ENCODE measurements at places on chromosomes 4 and X. TPM values are rescaled to one million over a fixed set of nuclear protein-coding genes. Genes with fewer than 3 reads are reported as not detected.

The ARR3 gene
- not detected for total RNA-seq

The KLB gene
- total RNA-seq = 0.07 TPM

GRCh38 chr4:65050786-65051185 is 619.5 kb downstream of the EPHA5 start:
- no peaks in the 10 kb centered on the region for H3K36me3 ChIP-seq
- H3K27ac ChIP-seq = no peak overlapping the region
- H3K4me1 ChIP-seq = no peaks in the 10 kb centered on the region

GRCh38 chr4:153758136-153758535 is 1.7 kb downstream of the RNF175 start:
- H3K4me1 ChIP-seq = peaks cover 3% of the 10 kb centered on the region
- H3K4me3 ChIP-seq = no peak overlapping the region
- no peak overlapping the region for H3K27ac ChIP-seq
- H3K36me3 ChIP-seq = no peaks in the 10 kb centered on the region
- peaks cover 40% of the 10 kb centered on the region for H3K27me3 ChIP-seq

GRCh38 chr4:152029631-152030030 is 268.8 kb upstream of the GATB start:
- no peak overlapping the region for H3K4me3 ChIP-seq
- peak; percentile 7 for DNase-seq
- peaks cover 10% of the 10 kb centered on the region for H3K27me3 ChIP-seq
- no peaks in the 10 kb centered on the region for H3K4me1 ChIP-seq
- H3K36me3 ChIP-seq = no peaks in the 10 kb centered on the region

GRCh38 chr4:153448003-153448731 is 18.0 kb upstream of the TMEM131L start:
- H3K27me3 ChIP-seq = no peaks in the 10 kb centered on the region
- no peak overlapping the region for H3K27ac ChIP-seq
- H3K4me3 ChIP-seq = no peak overlapping the region
- H3K36me3 ChIP-seq = no peaks in the 10 kb centered on the region
- no peak for DNase-seq
- H3K4me1 ChIP-seq = peaks cover 5% of the 10 kb centered on the region

GRCh38 chrX:29841750-29842149 is 373.6 kb upstream of the MAGEB2 start:
- no peaks in the 10 kb centered on the region for H3K27me3 ChIP-seq
- H3K27ac ChIP-seq = no peak overlapping the region
- no peak for DNase-seq
- no peaks in the 10 kb centered on the region for H3K36me3 ChIP-seq
- H3K4me3 ChIP-seq = no peak overlapping the region

DNA sequence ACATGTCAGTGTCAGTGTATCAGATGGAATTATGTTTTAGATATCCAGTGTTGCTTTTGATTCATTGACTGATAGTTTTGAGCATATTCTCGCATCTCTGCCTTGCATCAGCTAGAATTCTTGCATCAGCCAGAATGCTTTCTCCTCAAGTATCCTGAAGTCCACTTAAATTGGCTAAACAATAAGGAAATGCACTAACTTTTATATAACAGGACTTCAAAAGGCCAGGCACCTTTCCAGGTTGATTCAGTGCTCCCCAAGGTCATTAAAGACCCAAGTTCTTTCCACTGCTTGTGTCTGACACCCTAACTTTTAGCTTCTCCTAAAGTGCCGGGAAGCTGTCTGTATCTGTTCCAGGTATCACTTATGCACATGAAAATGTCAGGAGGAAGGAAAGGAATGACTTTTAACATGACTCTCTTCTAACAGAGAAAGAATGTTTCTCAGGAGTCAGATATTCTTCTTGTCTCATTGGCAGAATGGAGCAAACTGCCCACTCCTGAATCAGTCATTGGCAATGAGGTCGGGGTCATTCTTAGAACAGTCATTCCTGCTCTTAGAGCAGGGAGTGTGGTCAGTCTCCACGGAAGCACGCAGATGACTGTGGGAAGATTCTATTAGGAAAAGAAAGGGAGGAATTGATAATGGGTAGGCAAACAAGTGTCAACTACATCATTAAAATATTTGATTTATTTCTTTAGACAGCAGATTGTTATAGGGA is 92.9 kb upstream of the TLL1 start:
- no peaks in the 10 kb centered on the region for H3K4me1 ChIP-seq
- H3K27me3 ChIP-seq = no peaks in the 10 kb centered on the region
- no peak overlapping the region for H3K27ac ChIP-seq

- H3K4me3 ChIP-seq = no peak overlapping the region
- no peak for DNase-seq
- H3K27ac ChIP-seq = no peak overlapping the region
- no peaks in the 10 kb centered on the region for H3K27me3 ChIP-seq
- H3K36me3 ChIP-seq = no peaks in the 10 kb centered on the region
Measured at GRCh38 chr4:141810712-141811375, 174.5 kb downstream of the IL15 start.

GRCh38 chrX:56385336-56385735 is 153.2 kb downstream of the KLF8 start:
- no peaks in the 10 kb centered on the region for H3K36me3 ChIP-seq
- no peaks in the 10 kb centered on the region for H3K27me3 ChIP-seq
- no peaks in the 10 kb centered on the region for H3K4me1 ChIP-seq
- H3K27ac ChIP-seq = no peak overlapping the region
- no peak overlapping the region for H3K4me3 ChIP-seq
